ENCODE measurements at places on chromosomes 16 and 17.

GRCh38 chr17:17402558-17402957, 74.2 kb upstream of the MED9 start:
- DNase-seq = no peak

- no peak for DNase-seq
These were observed 28.6 kb upstream of the PAFAH1B1 start for GRCh38 chr17:2564877-2565276.

GRCh38 chr16:10935226-10935915, 6.9 kb downstream of the DEXI start:
- peak; percentile 30 for DNase-seq

- DNase-seq = no peak
These were observed 668 bp downstream of the SPATA2L start for GRCh38 chr16:89700649-89701424.

- DNase-seq = no peak
These were observed 154.0 kb upstream of the ELAC2 start for GRCh38 chr17:13171790-13172189.

DNA sequence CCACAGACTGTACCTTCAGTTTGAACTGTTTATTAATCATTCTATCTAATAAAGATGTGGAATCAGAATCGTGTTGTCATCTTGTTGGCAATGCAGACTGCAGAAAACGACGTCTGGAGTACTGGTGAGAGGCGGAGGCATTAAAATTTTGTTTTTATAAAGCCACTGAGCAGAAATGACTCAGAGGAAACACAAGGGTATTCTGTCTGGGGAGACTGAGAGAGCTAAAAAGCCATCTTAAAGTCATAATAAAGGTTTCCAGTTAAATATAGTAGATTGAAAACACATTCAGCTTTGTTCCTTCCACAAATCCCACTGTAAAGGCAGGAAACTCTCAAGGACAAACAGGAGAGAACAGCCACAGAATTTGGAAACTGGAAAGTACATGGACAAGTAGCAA, 74.2 kb downstream of the CPPED1 start:
- DNase-seq = no peak

- no peak for DNase-seq
These were observed 147.6 kb downstream of the C16orf95 start for GRCh38 chr16:87169509-87169995.
